ENCODE measurements at places on chromosomes 11 and 22.

DNA sequence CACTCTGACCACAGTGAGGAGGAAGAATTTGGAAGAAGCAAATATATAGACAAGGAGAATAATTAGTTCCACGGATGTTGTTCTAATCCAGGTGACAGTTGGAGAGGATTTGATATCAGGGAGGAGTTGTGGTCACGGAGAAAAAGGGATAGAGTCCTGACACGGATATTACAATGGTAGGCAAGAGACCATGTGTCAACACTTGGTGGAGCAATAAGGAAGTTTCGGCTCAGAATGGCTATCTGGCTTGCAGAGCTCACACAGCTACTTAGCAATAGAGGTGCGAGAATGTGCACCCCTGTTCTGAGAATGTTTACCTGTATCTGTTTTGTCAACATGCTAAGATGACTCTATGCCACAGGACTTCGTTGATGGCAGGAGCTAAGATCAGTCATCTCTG, 10.4 kb upstream of the OR9Q2 start:
- DNase-seq = no peak

DNA sequence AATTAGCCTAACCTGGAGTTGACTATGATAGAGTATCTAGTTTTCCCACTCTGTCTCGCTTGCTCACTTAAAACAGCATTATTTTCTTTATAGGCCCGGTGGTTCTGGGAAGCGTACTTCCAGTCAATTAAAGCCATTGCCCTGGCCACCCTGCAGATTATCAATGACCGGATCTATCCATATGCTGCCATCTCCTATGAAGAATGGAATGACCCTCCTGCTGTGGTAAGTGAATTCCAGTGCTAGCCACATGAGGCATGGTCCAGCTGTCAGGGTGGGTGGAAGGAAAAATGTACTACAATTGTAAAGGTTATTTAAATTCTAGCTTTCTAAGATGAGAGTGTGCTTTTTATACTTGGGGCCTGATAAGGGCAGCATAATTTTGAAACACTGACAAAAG, 76.0 kb downstream of the EXT2 start:
- no peak for DNase-seq

DNA sequence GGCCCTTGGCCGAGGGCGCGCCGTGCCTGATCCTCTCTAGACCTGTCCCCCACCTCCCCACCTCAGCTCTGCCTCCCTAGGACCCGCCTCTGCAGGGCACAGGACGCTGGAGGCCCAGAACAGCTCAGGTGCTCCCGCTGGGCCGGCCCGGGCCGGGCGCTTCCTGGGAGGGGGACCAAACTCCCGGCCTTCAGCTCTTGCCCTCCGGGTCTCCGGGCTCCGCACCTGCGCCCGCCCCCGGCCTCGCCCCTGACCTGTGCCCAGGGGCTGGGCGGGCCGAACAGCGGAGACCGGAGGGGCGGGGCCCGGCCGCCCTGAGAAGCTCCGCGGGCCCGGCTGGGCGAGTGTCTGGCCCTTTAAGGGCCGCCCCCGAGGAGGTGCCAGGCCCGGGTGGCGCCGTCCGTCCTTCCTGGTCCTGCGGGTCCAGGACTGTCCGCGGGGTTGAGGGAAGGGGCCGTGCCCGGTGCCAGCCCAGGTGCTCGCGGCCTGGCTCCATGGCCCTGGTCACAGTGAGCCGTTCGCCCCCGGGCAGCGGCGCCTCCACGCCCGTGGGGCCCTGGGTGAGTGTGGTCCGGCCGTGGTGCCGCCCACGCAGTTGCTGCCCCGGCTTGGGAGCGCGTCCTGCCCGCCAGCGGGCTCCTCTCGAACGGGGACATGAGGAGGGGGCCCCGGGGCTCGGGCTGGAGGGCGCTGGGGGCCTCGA, at the start of gene SSH3:
SSH3 (plus strand) TSS at position 399 of the 703 bp plus-strand sequence; CDS start at position 495, 96 bp downstream.
- peak; percentile 78 for DNase-seq

- DNase-seq = no peak
Measured at GRCh38 chr22:23157560-23158515, 12.6 kb downstream of the RAB36 start.

DNA sequence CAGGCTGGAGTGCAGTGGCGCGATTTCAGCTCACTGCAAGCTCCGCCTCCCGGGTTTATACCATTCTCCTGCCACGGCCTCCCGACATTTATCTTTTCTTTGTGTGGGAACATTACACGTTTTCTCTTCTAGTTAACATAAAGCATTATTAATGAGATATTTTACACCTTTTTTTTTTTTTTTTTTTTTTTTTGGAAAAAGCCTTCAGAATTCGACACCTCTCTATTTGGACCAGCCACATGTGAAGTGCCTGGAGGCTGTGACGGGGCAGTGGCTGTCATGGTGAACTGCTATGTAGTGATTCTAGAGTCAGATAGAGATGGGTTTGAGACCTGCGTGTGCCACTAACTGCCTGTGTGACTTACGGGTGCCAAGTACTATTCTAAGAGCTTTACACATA, 64.3 kb downstream of the SMIM38 start:
- no peak for DNase-seq

GRCh38 chr11:104892723-104893511, 5.3 kb downstream of the CASP12 start:
- DNase-seq = no peak

GRCh38 chr22:36443198-36443770, 38.2 kb downstream of the TXN2 start:
- DNase-seq = no peak

DNA sequence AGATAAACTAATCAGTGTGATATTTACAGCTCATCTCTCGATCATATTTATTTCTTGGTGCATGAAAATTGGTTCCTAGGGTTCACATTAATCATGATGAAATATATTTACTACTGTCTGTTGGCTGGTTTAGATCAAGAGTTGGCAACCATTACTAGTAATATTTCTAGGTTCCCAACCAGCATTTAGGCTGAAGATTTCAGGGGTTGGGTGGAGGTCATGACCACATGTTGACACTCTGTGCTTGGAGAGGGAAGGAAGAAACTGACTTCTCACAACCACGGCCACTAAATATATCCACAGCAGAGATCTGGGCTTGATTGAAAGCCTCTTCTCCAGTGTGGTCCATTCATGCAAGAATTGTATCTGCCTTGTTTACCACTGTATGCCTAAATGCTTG, 87.9 kb downstream of the ALX4 start:
- no peak for DNase-seq

DNA sequence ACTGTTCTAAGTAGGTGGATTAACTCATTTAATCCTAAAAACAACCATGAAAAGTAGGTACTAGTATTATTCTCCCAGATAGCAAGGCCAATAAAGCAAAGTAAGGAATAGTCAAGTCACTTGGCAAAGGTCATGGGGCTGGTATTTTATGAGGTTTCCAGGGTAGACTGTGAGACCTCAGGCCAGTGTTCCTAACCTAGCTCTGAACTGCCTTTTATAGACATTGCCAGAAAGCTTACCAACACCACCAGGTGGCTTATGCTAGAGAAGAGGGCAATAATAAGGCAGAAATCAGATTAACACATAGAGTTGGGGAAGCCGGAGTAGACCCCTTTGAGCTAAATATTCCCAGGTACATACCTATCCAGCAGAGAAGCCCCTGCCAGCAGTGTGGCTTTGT, 490.9 kb upstream of the TENM4 start:
- DNase-seq = no peak

GRCh38 chr11:125886997-125887372, 483 bp upstream of the HYLS1 start:
- DNase-seq = peak; percentile 50

GRCh38 chr11:1935156-1936071, 11.7 kb upstream of the MRPL23 start:
- DNase-seq = no peak

DNA sequence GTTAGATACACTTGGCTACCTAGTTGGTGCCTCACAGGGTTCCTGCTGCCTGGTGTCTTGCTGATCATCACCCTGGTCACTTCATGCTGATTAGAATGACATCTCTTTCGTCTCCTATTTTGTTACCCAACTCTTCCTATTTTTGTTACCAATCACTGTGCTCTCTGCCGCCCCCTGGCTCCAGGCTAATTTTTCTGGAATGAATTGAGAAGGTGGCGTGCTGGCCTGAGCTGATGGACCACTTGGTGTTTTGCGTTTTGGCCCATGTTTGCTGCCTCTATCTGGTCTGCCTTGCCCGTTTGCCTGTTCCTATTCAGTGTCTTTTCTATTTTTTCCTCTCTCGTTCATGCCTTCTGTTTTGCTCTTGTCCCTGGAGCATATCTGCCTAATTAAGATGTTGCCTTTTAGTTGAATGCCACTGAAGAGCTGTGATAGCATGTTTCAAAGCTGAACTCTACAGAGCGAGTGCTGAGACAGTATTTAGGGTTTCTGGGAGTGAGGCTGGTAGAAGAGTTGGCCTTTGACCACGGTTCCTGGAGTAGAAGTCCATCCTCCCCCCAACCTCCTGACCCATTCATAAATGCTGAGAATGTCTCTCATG, 5.9 kb upstream of the ATF4 start:
- peak; percentile 66 for DNase-seq

DNA sequence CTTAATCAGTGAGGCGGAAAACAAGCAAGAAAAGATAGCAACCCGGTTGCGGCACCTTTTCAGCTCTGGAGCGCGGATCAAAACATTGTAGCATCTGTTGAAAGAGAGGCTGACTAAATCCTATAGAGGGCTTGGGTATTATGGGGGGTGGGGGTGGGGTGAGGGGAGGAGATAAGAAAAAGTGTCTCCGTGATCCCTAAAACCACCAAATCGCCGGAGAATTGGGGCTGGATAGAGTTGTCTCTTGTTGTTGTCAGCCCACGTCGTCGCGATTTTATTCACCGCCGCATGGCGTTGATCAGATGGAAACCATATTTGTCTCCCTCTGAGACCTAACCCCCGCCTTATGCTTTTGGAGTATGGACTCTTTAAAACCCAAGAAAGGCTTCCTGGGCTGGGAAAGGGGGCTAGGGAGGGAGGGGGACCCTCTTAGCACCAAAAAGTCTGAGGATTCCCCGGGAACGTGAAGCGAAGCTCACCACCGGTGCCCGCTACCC, 13.0 kb downstream of the PAX6 start:
- no peak for DNase-seq

DNA sequence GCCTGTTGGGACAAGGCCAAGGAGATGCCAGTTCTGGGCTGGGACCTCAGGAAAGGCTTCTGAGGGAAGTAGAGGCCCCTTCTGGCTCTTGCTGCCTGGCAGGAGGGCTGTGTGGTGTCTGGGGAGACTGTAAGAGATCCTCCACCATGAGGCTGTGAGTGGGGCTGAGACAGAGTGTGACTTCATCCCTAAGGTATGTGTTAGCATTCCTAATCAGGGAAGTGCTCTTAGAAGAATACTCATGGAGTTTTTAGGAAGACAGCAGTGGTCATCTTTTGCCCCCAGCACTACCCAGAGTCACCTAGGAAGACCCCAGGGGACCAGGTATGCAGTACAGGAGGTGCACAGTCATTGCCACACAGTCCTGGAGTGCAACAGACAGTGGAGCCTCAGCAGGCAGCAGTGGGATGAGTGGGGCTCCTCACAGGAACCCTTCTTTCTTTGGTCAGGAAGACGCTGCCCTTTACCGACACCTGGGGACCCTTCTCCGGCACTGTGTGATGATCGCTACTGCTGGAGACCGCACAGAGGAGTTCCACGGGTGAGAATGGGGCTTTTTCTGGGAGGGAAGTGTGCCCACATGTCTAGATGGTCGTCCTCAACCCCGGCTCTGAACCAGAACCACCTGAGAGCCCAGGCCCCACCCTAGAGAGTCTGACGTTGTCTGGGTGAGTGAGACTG, 2.8 kb downstream of the RIC8A start:
- DNase-seq = no peak
